Bronchial epithelial cell (primary cell): ENCODE measurements at places on chromosomes 16 and 17.
A peak's percentile ranks its signal among the peaks of the same experiment; 100 is the strongest.

DNA sequence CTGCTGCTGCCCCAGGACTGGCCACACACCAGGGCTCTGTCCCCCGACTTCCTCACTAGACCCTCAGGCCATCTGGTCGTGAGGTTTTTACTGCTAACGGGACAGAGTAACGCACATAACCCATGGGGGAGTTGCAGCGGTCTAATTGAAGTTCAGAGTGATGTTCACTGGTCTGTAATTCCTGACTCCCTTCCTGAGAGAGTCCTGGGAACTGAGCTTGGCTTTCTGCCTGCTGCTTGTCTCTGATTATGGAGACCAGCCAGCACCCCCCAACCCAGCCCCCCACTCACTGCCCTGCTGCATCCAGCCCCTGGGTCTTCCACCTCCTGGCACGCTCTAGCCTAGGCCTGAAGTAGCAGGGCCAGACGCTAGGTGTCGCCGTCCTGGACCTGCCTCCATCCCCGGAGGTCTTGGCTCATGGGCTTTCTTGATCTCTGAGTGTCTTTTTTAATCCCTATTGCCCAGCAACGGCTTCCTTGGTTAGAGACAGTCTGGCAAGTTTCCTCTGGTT, 192.9 kb downstream of the CCDC182 start:
- DNase-seq, result no peak

- DNase-seq, result no peak
These were observed 148.3 kb downstream of the KATNIP start for GRCh38 chr16:27698266-27698665.

DNA sequence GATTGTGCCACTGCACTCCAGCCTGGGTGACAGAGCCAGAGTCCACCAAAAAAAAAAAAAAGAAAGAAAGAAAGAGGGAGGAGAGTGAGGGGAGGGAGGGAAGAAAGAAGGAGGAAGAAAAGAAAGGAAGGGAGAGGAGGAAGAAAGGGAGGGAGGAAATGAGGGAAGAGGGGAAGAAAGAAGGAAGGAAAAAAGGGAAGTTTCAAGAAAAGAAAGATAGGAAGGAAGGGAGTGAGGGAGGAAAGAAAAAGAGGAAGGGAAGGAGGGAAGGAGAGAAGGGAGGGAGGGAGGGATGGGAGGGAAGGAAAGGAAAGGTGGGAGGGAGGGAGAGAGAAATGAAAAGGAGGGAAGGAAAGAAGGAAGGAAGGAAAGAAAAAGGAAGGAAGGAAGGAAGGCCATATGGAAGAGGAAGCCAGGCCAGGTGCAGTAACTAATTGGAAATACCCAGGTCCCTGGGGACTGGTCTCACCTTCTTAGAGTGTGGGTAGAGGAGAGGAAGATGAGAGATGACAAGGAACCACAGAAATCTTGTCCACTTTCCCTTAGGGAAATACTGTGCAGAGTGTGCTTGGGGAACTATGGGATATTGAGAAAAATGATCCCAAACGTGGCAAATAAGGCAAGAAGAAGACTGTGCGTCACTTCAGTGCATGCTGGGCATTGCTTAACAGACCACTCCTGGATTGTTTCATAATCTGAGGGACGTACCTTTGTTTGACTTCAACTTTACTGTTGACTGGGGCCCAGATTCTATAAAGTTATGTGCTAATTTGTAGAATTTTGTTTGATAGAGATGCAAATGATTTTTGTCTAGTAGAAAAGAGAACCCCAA, 15.1 kb upstream of the CSNK2A2 start:
- no peak for DNase-seq

DNA sequence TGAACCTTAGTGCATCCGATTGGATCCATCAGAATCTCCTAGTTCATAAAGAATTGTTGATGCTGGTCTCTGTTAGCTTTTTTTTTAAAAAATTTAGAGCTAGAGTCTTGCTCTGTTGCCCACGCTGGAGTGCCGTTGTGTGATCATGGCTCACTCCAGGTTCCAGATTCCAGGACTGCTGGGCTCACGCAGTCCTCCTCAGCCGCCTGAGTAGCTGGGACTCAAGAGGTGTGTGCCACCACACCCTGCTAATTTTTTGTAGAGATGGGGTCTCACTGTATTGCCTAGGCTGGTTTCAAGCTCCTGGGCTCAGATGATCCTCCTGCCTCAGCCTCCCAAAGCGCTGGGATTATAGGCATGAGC, 8.0 kb downstream of the TCF25 start:
- no peak for DNase-seq

- no peak for DNase-seq
These were observed 67.5 kb downstream of the GNAO1 start for GRCh38 chr16:56258508-56259424.

DNA sequence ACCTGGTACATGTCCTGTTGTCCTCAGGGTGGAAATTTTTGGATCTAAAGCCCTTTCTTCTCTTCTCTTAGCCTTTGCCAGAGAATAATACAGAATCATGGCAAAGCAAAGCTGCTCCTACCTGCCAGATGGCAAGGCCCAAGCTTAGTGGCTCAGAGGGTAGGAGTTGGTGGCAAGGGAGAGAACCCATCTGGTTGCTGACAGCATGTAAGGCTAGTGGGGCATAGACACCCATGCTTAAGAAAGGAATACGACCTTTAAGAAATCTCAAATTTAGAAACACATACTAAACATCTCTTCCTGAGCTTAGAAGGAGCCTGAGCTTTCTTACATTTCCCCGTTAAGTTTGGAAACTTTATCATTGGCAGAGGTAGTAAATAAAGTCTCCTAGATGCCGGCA, 395.0 kb upstream of the SOX9 start:
- no peak for DNase-seq

DNA sequence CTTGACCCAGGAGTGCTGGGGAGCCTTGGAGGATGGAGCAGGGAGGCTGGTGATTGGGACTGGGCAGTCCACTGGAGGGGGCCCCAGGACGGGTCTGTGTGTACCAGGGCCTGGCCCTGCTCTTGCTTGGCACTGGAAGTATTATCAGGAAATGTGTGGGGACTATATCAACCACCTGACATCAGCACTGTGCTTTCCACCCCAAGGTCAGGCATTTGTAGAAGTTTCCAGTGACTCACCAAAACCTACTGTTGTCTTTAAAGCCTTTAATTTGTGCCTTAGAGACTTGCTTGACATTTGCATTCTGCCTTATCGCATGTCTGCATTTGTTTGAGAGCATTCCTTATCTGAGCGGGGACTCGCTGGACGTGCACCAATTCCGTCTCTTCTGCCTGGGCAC, 323.1 kb downstream of the FOXL1 start:
- DNase-seq, result peak; percentile 33

DNA sequence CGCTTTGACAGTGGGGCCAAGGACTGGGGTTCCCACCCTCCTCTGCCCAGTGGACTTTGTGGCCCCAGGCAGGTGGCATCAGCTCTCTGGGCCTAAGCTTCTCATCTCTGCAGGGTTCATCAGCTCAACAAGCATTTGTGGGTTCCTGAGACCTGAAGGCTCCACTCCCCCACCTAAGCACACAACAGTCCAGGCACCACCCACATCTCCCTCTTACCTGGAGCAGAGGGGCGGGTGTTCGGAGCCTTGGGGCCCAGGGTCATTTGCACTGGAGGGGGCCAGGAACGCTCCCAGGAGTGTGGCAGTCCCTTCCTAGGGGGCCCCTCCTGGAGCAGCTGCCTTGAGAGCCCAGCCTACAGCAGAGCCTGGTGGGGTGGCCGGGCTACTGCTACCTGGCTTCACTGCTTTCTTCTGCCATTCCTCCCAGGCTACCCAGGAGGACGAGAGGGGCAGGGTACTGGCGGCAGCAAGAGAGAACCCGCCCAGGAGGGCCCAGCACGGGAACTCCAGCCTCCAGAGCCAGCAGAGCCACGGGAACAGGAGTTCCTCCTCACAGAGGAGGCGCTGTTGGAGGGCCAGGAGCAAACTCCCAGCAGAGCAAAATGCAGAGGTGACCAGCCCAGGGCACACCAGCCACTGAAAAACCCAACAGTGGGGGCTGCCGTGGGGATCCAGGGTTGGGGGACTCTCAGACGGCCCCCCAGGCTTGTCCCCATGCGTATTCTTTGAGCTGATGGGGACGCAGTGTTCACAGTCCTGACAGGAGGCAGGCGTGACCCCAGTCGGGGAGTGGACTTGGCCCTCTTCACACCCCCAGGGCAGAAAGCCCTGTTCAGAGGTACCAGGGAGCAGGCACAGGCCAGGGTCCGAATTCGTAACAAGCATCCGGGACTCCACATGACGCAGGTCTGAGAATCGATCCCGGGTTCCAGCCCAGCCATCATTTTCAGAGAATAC, 35.1 kb upstream of the SLC38A10 start:
- DNase-seq, result peak; percentile 62

- DNase-seq, result no peak
These were observed 121.1 kb upstream of the XYLT1 start for GRCh38 chr16:17591655-17592405.

GRCh38 chr16:57727610-57728009, 8.0 kb upstream of the KATNB1 start:
- no peak for DNase-seq

DNA sequence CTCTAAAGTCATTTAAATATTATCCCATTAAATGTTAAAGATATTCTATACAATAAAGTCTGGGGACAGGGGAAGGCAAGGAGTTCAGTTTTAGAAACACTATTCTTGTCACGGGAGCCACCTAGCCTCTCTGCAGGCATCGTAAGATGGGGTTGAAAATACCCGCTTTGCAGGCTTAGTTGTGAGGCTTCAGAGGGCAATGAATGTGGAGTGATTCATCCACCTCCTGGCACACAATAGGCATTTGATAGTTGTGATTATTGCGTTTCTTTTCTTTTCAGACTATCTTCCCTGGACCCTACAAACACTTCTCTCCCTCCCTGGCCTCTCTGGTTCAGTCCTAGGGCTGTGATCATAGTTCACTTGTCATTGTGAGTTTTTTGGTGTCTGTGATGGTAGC, 19.6 kb downstream of the GLP2R start:
- no peak for DNase-seq

DNA sequence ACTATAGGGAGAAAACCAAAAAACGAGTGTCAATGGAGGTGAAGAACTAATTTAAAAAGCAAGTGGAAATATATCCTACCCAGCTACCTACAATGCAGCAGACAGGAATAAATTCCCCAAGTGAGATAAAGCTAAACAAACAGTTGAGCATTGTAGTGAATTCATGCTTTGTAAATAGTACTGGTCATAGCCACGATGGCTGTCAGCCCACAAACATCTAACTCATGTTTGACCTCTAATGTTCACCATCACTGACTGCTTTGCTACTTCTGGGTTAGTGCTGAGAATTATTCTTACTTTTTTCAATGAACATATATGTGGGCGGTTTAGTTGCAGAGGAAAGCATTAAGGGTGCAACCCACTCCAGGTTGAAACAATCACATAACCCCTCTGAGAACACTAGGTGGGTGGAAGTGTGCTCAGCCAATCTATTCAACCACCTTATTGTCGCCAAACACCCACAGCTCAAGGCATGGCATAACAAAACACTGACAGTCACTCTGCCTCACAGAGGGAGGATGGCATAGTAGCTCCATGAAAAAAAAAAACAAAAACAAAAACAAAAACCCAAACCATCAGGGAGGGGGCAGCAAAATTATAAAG, 264.1 kb downstream of the ZFHX3 start:
- DNase-seq, result peak; percentile 11

DNA sequence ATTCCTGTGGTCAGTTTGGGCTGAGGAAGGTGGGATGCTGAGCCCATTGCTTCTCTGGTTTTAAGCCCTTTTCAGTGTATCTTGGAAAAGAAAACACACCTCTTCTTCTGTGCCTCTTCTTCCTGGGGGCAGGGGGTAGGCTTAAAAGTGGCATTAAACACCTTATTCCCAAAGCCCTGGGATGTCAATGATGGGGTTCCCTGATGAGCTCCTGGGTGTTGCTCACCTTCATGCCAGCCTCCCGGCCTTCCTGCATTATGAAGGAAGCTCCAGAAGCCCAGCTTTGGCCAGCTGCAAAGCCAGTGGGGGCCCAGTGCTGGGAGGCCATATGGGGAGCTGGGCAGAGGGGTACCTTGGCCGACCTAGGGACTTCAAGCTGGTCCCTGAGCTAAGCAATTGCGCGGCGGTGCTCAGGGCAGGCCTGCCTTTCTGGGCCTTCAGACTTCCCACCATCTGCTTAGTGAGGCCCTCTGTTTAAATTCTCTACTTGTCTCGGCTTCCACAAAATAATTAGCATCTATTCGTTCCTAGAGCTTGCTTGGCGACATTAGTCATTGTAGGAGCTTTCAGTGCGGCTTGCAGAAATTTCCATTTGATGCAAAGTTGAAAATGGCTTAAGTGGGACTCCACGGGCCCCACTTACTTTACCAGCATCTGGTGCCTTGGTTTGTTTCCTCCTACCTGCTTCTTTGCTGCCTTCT, 121.7 kb upstream of the NLRP1 start:
- no peak for DNase-seq

- DNase-seq, result peak; percentile 45
These were observed 436.4 kb upstream of the DYNLRB2 start for GRCh38 chr16:80104401-80104800.
